ENCODE measurements at places on chromosomes 3 and 15.

DNA sequence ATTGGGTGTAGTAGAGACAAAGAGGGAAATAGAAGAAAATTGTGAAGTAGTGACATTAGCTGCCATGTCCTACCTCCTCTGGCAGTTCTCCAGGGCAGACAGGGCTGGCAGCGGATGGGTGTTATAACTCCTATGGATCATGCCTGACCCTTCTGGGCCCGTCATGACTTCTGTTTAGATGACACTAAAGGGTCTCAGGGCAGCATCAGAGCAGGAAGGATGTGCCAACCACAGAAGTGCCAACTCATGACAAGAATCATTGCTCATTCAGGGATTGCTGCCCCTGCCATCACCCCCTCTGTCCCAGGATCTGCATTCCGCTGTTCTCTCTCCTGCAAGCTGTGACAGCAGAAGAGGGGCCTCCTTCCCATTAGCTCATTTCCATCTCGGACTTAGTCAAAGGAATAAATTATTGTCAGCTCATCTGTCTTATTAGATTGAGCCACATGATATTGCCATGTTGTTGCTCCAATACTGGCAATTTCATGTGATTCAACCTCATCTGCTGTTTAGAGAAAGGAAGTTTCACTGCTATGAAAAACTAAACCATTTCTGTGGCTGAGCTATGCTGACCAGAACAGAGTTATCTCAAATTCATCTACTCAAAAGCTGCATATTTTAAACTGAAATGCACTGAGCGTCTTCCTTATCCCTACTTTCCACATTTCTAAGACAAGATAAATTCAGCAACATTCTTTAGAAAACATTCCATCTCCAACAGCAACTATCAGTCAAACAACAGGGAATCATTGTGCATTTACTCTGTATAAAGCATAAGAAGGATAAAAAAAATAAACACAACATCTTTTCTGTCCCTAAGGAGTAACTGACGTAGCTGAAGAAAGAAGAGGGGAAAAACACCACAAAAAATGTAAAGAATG is 271.6 kb downstream of the FHIT start:
- no peak overlapping the region for H3K4me3 ChIP-seq
- DNase-seq = peak; percentile 51
- H3K36me3 ChIP-seq = no peaks in the 10 kb centered on the region
- peaks cover 3% of the 10 kb centered on the region for H3K4me1 ChIP-seq
- H3K27ac ChIP-seq = peak overlapping the region; percentile 39

DNA sequence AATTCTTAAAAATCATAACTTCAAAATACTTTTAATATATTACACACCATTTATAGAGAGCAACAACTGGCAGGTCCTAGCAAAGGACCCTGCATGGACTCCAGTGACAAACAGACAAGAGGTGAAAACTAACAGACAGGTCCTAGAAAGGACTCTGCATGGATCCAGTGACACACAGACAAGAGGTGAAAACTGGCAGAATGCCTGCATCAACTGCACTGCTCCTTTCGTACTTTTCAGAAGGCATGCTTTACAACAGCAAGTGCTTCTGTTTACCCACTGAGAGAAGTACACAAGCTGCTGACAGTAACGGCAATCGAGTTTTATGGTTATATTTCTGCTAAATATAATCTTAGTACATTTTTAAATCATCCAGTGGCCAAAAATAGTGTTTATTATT is 24.3 kb upstream of the GP5 start:
- DNase-seq = peak; percentile 38
- H3K27ac ChIP-seq = no peak overlapping the region
- no peak overlapping the region for H3K4me3 ChIP-seq
- peaks cover 8% of the 10 kb centered on the region for H3K36me3 ChIP-seq
- H3K4me1 ChIP-seq = no peaks in the 10 kb centered on the region

DNA sequence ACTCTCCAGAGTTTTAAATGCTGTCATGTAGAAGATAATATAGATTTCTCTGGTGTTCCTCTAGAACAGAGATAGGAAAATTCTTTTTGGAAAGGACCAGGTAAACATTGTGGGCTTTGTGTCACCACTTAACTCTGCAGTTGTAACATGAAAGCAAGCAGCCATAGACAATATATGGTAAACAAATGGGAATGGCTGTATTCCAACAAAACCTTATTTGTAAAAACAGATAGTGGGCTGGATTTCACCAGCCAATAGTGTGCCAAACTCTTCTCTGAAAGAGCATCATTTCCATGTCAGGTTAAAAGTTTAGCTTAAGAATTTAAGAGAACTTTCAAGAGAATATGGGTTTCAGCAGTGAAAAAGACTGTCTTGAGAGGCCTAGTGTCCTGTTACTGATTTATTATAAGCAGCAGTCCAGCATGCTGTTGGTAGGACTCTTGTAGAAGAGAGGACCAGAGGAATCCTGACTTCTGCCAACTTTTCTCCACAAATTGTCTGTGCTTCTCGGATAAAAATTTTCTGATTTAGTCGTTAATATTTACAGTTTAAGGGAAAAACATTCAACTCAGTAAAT is 107.7 kb downstream of the TCF12 start:
- H3K36me3 ChIP-seq = no peaks in the 10 kb centered on the region
- H3K27ac ChIP-seq = no peak overlapping the region
- no peak overlapping the region for H3K4me3 ChIP-seq
- peak; percentile 71 for DNase-seq
- no peaks in the 10 kb centered on the region for H3K27me3 ChIP-seq

DNA sequence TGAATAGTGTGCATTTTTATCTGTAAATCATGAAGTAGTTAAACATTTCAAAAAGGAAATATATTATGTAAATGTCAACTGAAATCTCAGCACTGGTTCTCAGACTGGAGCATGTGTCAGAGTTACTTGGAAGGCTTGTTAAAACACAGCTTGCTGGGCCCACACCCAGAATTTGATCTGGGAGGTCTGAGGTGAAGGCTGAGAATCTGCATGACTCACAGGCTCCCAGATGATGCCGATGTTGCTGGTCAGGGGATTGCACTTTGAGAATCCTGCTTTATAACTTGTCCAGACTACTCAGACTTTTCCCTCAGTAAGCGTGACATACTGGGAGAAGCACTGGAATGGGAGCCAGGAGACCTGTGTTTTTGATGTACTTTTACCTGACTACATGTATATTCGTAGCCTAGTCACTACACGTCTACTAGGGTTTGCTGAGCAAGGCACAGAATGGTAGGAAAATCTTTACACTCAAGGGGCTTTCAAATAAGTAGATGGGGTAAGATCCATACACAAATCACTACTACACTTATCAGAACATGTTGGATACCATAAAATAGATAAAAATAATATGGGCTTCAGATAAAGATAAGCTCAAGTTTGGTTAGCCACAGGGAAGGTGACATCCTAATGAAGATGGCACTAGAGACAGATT is 77.1 kb upstream of the MEX3B start:
- H3K36me3 ChIP-seq = peaks cover 2% of the 10 kb centered on the region
- H3K4me1 ChIP-seq = no peaks in the 10 kb centered on the region
- peak overlapping the region; percentile 14 for H3K27ac ChIP-seq
- DNase-seq = peak; percentile 92
- no peaks in the 10 kb centered on the region for H3K27me3 ChIP-seq

GRCh38 chr3:159821736-159822135 is 166.9 kb upstream of the IL12A start:
- peaks cover 14% of the 10 kb centered on the region for H3K4me1 ChIP-seq
- no peak overlapping the region for H3K27ac ChIP-seq
- no peaks in the 10 kb centered on the region for H3K27me3 ChIP-seq
- no peak overlapping the region for H3K4me3 ChIP-seq

GRCh38 chr15:52179278-52180195 is 11.7 kb downstream of the GNB5 start:
- no peaks in the 10 kb centered on the region for H3K36me3 ChIP-seq
- H3K4me1 ChIP-seq = peaks cover 3% of the 10 kb centered on the region
- H3K27me3 ChIP-seq = no peaks in the 10 kb centered on the region
- DNase-seq = peak; percentile 77
- peak overlapping the region; percentile 94 for H3K4me3 ChIP-seq
- H3K27ac ChIP-seq = peak overlapping the region; percentile 77

- no peak overlapping the region for H3K4me3 ChIP-seq
- no peaks in the 10 kb centered on the region for H3K4me1 ChIP-seq
- peak; percentile 73 for DNase-seq
- H3K27ac ChIP-seq = no peak overlapping the region
Observed at GRCh38 chr3:77298417-77298816, 258.5 kb downstream of the ROBO2 start.

DNA sequence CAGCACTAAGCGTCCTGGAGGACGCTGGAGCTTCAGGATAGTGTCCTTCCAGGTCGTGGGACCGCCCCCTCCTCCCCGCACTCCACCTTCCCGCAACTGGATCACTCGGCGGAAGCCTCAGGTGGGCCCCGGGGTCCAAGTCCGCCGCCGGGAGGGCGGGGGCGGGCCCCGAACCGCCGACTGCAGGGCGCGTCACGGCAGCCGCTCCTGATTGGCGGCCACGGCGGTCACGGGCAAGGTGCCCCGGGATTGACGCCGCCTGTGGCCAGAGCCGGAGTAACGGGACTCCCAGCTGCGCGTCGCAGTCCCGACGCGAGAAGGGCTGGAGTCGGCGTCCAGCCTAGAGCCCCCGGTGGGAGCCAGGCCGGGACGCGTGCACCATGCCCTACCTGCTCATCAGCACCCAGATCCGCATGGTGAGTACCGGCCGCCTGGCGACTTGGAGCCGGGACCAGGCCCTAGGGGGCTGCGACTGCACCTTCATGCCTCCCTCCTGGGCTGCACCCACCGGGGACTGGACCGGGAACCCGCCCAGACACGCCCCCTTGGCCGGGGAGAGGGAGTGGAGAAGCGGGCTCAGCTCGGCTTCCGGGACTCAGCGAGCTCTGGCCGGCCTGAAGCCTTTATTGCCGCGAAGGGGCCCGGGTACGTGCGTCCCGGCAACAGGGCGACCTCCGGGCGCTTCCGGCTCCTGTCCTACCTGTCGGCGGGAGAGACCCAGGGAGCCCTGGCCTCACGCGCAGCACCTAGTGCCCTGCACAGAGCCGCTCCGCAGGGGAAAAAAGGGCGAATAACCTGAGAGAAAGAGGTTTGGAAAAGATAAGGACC is at the start of gene GCHFR:
TSS of gene GCHFR (plus strand) at position 268 of the 828 bp plus-strand sequence. CDS start at position 381, 113 bp downstream.
- H3K36me3 ChIP-seq = peaks cover 21% of the 10 kb centered on the region
- peaks cover 3% of the 10 kb centered on the region for H3K27me3 ChIP-seq
- H3K4me1 ChIP-seq = peaks cover 51% of the 10 kb centered on the region
- no peak within 1 kb of the TSS for H3K27ac ChIP-seq
- peak; percentile 85 for DNase-seq

DNA sequence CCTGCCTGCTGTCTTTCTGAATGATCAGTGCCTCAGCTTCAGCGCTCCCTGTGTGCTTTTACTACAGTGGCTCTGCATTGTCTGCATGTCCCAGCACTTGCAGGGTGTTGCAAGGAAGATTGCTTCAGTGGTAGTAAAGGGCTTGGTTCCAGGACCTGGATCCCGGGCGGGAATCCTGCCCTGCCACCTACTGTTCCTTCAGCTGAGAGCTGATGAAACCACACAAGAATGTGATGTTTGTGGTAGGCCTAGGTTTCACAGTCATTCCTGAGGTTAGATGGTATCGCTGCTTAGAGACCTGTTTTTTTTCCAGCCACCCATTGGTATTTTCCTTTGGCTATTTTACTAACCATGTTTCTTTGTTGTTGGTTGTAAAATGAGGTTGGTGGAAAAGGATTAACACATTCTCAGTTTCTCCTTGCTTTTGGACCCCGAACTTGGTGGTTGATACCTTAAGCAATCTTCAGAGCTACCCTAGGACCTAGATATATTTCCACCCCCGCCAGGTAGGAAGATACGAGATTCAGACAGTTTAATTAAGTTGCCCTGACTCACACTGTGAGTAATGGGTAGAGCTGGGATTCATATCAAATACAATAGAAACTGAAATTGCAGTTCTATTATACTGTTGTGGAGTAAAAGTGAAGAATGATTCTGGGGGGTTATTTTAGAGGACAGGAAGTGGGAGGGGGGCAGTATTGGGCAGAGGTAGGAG is 11.4 kb downstream of the GPR87 start:
- H3K4me1 ChIP-seq = peaks cover 12% of the 10 kb centered on the region
- H3K36me3 ChIP-seq = no peaks in the 10 kb centered on the region

- no peaks in the 10 kb centered on the region for H3K27me3 ChIP-seq
- DNase-seq = no peak
- no peaks in the 10 kb centered on the region for H3K36me3 ChIP-seq
- no peak overlapping the region for H3K4me3 ChIP-seq
- no peak overlapping the region for H3K27ac ChIP-seq
Observed at GRCh38 chr3:152656972-152657355, 178.0 kb upstream of the P2RY1 start.

DNA sequence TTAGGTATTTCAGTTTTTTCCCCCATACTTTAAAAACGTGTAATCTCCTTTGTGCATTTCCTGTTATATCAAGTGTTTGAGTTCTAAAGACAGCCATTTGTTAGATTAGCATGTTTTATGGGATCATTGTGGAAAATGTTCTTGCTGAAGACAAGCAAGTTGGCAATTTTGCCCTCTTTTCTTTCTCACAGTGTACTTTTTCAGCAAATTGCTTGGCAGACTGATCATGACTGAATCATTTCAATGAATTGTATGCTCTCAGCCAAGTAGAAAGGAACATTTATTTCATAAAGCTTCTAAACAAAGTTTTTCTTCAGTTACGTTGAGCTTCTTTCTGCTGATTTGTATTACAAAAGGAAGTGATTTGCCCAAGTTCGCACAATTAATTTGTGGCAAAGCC is 51.6 kb downstream of the ATG7 start:
- no peak overlapping the region for H3K4me3 ChIP-seq
- no peaks in the 10 kb centered on the region for H3K27me3 ChIP-seq
- no peak for DNase-seq
- H3K4me1 ChIP-seq = peaks cover 3% of the 10 kb centered on the region

DNA sequence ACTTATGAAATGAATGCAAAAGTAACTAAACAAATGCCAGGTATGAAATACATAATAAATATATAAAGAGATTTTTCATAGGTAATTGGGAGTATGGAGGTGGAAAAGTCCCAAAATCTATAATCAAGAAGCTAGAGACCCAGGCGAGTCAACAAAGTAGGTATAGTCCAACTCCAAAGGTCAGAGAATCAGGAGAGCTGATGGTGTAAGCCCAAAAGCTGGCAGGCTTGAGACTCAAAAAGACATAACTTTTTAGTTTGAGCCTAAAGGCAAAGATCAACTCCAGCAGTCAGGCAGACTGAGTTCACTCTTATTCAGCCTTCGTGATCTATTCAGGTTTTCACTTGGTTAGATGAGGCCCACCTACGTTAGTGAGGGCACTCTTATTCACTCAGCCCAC is 157.4 kb upstream of the TMCO5A start:
- no peaks in the 10 kb centered on the region for H3K36me3 ChIP-seq
- no peaks in the 10 kb centered on the region for H3K4me1 ChIP-seq
- H3K27me3 ChIP-seq = no peaks in the 10 kb centered on the region

GRCh38 chr3:195856410-195857084 is 44.8 kb upstream of the MUC4 start:
- no peak for DNase-seq
- H3K4me3 ChIP-seq = no peak overlapping the region
- H3K27me3 ChIP-seq = peaks cover 3% of the 10 kb centered on the region
- no peaks in the 10 kb centered on the region for H3K36me3 ChIP-seq
- H3K4me1 ChIP-seq = no peaks in the 10 kb centered on the region

- H3K4me1 ChIP-seq = no peaks in the 10 kb centered on the region
- no peak overlapping the region for H3K4me3 ChIP-seq
- H3K27me3 ChIP-seq = no peaks in the 10 kb centered on the region
- DNase-seq = no peak
Observed at GRCh38 chr15:86804406-86804805, 724.7 kb downstream of the AGBL1 start.

GRCh38 chr15:67018441-67018840 is 47.0 kb upstream of the SMAD3 start:
- no peak overlapping the region for H3K4me3 ChIP-seq
- no peaks in the 10 kb centered on the region for H3K27me3 ChIP-seq
- no peaks in the 10 kb centered on the region for H3K36me3 ChIP-seq

Measured in mesenchymal stem cell (in vitro differentiated cells and primary cell).